IMR-90 (cell line): ENCODE measurements at places on chromosomes 16 and 17. TPM values are rescaled to one million over a fixed set of nuclear protein-coding genes. Genes with fewer than 3 reads are reported as not detected.

IKZF3 gene
- polyA plus RNA-seq, result not detected in 2 replicates

ITGB3 gene
- polyA plus RNA-seq, result 9.0 and 9.8 TPM in 2 replicates

KRTAP4-4 gene
- polyA plus RNA-seq, result not detected in 2 replicates

KRT24 gene
- not detected in 2 replicates for polyA plus RNA-seq

TBC1D3C gene
- polyA plus RNA-seq, result 0.04 TPM in 1 of 2 replicates, not detected in the other

MMP15 gene
- polyA plus RNA-seq, result 0.56 and 0.69 TPM in 2 replicates

ABCC12 gene
- not detected in 2 replicates for polyA plus RNA-seq

DNA sequence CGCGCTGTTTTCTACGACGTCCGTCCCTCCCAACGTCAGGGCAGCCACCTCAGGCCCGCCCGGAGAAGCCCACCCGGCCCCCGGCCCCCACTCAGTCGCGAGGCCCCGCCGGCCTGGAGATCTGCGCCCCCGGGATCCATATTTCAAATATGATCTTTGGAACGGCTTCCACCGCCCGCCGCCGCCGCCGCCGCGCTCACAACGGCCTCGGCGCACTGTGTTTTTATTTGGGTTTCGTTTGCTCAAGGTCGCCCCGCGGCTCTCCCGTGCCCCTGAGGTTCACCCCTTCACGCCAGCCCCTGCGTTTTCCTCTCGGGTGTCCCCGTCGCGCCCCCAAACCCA, 4.2 kb upstream of the CBX4 start:
- DNase-seq, result no peak

DNA sequence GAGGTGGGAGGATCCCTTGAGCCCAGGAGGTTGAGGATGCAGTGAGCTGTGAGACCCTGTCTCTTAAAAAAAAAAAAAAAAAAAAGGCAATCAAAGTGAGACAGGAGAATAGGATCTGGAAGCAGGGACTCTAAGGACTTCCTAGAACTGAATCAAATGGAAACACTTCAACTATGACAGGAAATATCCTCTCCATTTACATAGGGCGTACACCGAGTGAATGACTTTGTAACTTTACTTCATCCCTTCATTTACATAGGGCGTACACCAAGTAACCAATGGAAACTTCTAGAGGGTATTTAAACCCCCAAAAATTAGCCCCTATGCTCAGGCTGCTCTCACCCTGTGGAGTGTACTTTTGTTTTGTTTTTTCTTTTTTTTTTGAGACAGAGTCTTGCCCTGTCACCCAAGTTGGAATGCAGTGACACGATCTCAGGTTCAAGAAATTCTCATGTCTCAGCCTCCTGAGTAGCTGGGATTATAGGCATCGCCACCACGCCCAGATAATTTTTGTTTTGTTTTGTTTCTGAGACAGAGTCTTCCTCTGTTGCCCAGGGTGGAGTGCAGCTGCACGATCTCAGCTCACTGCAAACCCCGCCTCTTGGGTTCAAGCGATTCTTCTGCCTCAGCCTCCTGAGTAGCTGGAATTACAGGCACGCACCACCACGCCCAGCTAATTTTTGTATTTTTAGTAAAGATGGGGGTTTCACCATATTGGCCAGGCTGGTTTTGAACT, 9.6 kb upstream of the PRPSAP1 start:
- DNase-seq, result no peak

- peak; percentile 28 for DNase-seq
Measured at GRCh38 chr16:76653390-76654026, 376.3 kb downstream of the CNTNAP4 start.

DNA sequence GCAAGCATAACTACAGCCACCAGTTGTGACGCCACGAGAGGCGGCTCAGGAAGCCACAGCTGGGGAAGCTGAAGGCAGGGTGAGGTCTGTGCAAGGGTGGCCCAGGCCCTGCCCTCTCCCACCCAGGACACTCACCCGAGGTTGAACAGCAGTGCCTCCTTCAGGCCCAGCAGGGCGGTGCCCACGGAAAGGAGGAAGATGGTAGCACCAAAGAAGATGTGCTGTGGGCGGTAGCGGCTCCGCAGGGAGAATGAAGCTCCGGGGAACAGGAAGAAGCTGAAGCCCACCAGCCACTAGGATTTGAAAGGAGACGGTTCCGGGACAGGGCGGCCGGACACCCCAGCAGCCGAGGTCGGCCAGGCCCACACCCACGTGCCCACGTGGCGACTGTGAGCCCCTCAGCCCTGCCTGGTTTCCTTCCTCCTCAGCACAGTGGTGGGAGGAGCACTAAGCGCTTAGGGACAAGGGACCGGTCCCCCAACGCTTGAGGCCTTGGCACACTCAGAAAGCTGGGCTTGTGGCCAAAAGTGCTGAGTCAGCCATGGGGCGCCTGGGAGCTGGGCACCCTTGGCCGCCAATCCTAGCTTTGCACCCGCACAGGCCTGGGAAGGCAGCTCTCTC, 11.0 kb downstream of the CYB561 start:
- peak; percentile 25 for DNase-seq

DNA sequence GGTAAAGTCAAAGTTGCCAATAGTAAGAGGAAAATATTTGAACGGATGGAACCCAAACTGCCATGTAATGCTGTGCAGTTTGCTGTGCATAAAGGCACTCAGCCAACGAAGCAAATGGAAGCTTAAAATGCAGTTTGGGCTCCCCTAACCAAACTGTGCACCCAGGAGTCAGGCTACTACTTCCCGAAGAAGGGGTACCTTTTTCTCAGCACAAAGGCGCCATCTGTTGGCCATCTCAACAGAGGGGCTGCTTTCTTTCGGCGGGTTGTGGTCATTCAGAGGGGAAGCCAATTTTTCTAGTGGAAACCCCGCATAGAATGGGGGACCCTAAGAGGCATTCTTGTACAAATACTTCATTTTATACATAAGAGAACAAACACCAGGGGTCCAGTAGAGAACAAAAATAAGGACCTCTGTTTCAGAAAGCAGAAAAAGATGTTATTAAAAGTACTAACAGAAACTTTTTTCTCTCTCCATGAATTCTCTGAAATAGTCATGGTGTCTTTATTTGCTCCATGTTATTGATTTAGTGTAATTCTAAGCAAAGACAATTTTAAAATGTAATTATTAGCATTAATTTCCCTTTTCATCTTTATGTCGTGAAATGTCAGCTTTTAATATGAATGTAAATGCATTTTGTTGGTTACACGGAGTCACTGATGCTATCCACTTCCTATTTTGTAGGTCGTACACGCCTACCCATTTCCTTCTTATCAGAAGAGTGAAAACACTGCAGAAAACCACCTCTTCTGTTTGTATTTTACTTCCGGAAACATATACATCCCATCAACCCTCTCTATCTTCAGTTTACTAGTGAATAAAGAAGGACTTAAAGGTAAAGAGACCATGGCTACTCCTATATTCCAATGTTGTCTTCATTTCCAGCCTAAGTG, 453.3 kb downstream of the KCNJ2 start:
- DNase-seq, result peak; percentile 18

DNA sequence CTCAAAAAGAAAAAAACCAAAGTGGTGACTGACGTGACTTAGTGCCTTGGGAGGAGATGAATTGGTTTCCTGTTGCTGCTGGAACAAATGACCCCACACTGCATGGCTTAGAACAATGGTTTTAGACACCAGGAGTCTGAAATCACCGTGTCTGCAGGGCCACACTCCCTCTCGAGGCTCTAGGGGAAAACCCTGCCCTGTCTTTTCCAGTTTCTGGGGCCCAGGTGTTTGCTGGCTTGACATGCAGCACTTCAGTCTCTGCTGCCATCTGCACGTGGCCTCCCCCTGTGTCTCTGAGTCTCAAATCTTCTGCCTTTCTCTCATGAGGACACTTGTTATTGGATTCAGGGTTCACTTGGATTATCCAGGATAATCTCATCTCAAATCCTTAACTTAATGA, 323.8 kb upstream of the TNRC6C start:
- no peak for DNase-seq

GRCh38 chr17:78041386-78042179, 83.1 kb downstream of the TNRC6C start:
- no peak for DNase-seq

DNA sequence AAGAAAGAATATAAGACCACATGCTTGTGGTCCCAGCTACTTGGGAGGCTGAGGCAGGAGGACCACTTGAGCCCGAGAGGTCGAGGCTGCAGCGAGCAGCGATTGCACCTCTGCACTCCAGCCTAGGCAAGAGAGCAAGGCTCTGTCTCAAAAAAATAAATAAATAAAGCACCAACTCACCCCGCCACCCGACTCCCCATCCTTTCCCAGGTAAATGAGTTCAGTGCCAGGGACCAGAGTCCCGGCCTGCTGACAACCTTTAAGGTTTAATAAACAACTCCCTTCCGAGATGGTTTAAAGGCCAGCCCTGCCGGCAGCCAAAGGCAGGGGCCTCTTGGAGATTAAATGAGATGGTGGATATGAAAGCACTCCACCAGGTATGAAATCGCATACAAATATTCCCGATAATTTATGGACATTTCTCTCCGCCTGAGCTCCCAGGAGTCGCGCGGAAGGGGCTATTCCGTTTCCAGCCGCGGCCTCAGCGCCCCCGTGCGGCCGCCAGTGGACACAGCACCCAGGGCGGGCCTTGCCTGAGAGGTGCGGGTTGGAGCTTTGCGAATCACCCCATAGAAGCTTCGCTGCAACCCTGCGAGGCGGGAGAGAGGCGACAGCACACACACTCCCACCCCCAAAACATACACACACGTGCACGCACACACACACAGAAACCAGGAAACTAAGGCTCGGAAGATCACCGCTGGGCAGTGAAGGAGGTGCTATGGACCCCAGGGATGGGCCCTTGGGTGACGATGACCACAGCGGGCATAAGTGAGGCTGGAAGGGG, 4.0 kb upstream of the RPL38 start:
- DNase-seq, result no peak

DNA sequence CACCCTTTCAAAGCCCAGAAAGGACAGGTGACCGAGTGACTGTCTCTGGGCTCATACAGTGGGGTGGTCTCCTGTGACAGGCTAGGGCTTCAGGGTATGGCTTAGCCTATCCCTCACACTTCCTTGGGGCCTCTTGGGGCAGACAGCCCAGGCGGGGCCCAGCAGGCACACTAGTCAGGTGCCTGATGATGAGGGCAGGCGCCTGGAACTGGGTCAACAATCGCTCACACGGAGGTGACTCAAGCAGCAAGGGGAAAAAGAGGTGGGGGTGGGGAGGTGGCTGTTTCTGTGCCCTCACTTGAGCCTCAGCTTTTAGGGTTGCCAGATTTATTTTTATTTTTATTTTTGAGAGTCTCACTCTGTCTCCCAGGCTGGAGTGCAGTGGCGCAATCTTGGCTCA, 6.4 kb upstream of the GRN start:
- DNase-seq, result peak; percentile 39

DNA sequence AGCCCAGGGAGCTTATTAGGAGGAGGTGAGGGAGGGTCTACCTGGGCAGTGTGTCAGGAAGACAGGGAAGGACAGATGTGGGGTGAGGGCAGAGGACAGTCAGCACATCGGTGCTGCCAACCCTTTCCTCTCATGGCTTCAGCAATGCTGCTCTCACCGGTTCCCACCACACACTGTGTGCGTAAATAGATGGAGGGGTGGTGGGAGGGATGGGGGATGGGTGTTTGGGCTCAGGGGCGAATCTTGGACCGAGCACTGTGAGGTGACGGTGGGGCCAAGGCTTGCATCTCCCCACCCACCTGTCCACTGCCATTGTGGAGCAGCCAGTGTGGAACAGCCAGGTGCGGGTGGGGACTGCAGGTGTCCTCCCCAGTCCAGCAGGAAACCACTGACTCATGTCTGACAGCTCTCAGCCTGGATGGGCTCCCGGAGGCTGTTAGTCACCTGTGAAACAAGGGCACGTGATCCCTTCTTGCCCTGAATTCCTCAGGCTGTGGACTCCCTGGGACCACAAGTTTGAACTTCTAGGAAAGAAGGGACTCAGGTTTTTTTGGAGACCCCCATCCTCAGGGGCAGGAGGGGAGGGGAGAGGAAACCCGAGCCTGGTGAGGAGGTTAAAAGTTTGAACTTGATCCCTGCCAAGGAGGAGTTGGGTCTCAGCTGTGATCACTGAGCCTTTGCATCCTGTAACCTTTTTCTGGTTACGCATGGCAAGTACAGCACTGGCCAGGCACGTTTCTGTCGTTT, 42.7 kb upstream of the SMPD3 start:
- DNase-seq, result peak; percentile 61

DNA sequence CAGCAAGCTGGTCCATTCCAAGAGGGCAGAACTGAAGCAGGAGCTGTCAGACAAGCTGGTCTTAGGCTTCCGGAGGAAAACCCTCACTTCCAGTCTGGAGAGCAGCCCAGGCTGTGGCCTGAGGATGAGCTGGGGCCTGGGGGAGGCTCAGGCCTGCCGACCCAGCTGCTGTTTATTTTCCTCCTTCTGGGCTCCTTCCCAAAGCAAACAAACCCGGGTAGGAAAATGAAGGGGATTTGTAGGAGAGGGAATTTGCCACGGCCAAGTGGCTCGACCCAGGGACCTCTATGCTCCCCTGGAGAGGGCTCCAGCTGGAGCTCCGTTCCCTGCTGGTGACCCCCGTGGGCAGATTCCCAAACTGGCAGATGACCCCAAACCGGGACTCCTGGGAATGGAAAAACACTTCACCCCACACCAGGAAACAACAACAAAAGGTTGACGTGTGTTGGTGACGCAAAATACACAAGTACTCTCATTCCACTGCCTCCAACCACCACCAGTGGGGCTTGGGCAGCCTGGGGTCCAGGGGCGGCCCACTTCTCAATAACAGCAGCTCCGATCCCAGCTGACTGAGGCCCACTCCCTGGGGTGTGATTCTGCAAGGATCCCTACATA, 8.8 kb downstream of the JUP start:
- DNase-seq, result peak; percentile 96

GRCh38 chr17:693791-694638, 20.6 kb downstream of the VPS53 start:
- peak; percentile 99 for DNase-seq

- DNase-seq, result no peak
Measured at GRCh38 chr17:74089869-74090464, 113.5 kb upstream of the RPL38 start.

DNA sequence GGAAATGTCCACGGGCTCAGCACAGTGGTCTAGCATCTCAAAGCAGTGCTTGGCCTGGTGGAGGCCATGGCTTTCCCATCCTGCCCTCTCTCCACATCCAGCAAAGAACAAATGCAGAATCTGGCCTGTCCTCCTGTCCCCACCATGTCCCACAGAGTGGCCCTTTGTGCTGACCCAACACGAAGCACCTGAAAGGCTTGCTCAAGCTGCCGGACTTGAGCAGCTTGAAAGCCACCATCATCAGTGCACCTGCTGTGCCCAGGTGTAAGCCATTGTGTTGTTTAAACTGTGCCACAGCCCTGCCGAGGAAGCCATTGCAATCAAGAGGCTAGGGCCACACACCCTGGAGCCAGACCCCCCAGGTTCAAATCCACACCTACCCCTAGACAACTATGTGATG, 115.5 kb downstream of the SOCS1 start:
- DNase-seq, result no peak

GRCh38 chr16:87127061-87127765, 190.0 kb downstream of the C16orf95 start:
- DNase-seq, result peak; percentile 44

DNA sequence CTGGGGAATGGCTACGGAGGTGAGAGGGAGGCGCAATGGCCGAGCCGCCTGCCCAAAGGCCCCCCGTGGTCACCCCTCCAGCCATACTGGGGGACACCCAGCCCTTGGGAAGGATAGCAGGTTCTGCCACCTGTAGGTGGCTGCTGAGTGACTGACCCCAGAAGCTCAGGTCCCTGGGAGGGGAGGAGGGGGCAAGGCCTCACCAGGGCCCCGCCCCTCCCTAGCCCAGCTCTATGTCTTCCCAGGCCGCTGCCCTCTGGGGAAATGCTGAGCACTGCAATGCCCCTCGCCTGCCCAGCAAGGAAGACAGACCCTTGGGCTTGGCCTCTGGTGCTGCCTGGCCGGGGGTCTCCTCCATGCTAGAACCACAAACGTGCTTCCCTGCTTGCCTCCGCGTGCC, 11.4 kb upstream of the CLDN9 start:
- DNase-seq, result no peak
